ENCODE measurements at places on chromosomes 7 and 10.

DNA sequence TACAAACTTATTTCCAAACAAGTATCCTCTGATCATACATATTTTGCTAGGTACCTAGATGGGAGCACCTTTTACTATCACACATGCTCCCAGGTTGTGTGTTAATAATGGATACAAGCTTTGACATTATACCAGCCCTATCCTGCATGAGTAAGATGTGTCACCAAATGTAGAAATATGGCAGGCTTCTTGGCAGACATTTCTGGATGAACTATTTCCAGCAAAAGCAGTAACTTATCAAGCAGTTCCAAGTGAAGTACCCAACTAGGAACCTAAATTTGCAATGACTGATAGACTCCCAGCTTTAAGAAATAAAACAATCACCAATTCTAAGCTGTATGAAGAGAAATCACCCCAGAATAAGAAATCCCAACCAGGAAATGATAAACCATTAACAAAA lies 103.7 kb upstream of the TMEM72 start:
- DNase-seq, result no peak

DNA sequence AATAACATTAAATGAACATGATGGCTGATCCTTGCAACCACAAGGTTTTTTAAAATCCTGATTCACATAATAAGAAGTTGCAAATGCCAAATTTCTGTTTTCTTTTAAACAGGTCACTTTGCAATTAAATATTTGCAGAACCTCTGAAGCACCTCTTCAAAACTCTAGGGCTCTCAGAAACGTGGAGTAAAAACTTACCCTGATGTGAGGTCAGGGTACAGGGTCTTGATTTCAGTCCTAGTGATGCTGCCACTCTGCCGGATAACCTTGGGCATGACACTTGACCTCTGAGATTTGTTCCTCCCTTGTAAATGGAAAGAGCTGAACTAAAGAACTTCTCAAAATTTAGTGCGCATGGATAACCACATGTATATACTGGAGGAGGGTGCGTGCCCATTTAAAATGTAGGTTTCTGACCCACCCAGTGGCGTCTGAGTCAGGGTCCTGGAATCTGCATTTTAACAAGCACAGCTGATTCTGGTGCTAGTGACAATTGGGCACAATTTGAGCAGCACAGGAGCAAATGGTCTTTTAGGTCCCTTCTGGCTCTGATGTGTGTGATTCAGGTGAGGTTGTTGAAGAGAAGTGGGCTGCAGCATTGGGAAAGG lies 35.5 kb upstream of the TNPO3 start:
- DNase-seq, result no peak

DNA sequence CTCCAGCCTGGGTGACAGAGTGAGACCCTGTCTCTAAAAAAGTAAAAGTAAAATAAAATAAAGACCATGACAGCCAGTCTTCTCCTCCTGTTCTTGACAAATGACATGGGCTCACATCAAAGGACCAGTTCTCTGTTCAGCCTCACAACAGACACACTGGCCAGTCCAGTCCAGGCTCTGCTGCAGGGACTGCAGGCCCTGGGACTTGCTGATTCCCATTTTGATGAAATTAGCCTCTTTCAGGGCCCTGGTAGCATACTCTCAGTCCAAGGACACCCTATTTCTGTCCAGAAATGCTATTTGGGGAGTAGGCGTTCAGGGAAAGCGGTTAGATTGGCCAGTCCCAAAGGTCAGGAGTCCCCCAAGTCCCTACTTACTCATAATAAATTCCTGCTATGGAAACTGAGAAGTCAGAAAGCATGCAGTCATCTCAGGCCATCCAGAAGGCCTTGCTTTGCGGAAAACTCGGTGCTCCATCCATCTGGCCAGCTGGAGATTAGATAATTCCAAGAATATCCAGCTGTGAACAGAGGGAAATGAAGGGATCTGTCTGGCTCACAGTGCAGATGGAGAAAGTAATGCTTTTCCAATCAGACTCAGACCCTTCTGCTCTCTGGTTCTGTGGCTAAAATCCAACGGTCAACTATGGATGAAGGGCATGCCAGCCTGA lies 74.4 kb downstream of the RAB11FIP2 start:
- DNase-seq, result no peak

DNA sequence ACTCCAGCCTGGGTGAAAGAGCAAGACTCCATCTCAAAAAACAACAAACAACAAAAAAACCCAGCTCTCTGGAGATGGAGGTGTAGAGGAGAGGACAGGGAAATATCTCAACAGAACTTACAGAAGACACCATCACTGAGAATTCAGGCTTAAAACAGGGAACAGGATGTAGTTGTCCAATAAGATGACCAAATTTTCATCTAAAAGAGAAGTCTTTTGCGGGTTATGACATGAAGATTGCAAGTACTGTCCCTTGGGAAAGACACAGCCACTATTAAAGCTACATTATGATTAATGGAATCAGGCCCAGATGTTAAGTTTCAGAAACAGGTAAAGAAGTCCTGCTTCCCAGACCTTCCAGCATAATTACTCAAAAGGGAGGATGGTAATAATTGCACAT lies 235.2 kb upstream of the NRP1 start:
- no peak for DNase-seq

GRCh38 chr10:85920311-85920710 lies 446.3 kb downstream of the GRID1 start:
- no peak for DNase-seq

GRCh38 chr10:77711683-77712049 lies 74.1 kb upstream of the KCNMA1 start:
- no peak for DNase-seq

GRCh38 chr7:83366629-83367028 lies 203.9 kb upstream of the PCLO start:
- no peak for DNase-seq

DNA sequence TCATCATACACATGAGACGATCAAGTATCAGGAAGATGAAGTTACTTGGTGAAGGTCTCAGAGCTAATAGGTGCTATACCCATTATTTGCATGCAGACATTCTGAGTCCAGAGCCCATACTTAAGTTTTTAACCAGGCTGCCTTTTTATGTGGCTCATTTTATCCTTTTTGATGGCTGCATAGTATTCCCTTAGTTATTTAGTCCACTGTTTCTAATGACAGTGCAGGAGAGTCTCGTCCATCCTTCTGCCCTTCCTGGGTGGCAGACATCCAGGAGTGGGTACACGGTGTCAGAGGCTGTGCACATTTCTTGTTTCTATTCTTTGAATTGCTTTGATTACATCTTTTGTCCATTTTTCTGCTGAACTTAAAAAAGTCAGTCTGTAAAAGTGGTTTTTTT lies 11.8 kb downstream of the PPP2R2D start:
- DNase-seq, result no peak

GRCh38 chr7:80721883-80722615 lies 83.6 kb downstream of the CD36 start:
- DNase-seq, result peak; percentile 7
